ENCODE measurements at places on chromosomes 6 and 20.

GRCh38 chr6:54403096-54403495 lies 94.9 kb downstream of the TINAG start:
- no peak for DNase-seq

DNA sequence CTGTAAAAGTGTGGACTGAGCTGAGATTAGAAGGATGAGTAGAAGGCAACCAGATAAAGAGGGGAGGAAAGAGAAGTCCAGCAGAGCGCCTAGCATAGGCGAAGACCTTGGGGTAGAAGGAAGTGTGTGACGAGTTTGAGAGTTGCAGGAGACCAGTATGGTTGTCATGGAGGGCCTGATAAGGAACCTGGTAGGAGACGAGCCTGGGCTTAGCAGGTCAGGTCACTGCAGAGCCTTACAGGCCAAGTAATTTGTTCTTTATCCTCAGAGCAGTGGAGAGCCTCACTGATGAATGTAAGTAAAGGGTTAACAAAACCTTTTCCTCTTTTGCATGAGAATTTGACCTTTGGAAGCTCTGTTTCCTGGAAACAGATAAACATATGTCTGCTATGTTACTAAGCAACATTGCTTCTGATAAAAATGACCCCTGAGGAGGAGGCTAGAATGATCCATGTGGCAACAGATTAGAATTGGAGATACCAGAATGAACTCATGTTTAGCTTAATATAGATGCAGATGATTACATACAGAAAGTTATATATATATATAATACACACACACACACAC lies 2.9 kb upstream of the TMEM74B start:
- DNase-seq = peak; percentile 89

DNA sequence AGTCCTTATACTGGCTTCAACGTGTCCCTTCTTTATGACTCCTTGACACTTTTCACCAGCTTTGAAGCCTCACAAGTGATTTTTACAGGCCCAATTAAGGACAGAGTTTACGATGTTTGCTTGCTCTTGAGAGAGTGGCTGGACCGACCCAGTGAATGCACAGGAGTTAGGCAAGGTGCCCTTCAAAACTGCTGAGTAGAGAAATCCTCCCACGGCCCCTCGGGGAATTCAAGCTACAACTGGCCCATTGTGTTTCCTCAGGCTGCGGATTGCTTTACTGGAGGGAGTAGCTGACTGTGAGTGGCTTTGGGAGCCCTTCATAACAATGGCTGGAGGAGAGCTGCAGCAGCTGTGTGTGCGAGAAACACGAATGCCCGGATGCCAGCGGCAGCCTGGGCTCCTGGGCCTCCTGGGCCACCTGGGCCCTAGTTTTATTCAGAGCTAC lies 50.0 kb downstream of the SGK1 start:
- peak; percentile 67 for DNase-seq

- DNase-seq = no peak
These were observed 26.2 kb upstream of the RHAG start for GRCh38 chr6:49662892-49663261.

- DNase-seq = no peak
These were observed 15.4 kb downstream of the LINC00237 start for GRCh38 chr20:21090721-21091120.

DNA sequence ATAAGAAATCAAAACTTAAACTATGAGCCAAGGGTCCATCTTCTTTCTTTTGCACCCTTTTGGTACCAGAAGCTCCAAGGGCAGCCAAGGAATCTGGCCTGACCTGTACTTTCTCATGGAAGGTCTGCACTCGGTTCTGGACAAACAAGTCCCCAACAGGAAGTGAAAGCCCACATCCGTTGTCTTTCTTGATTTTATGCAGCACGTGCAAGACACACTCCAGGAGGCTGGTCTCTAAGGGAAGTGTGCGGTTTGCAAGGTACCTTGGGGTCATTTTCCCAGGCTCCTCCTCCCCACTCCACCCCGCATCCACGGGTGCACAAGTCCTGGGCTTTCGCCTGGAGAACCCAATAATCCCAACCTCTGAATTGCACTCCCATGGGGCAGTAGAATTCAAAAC lies 101.9 kb downstream of the NFATC2 start:
- DNase-seq = no peak

DNA sequence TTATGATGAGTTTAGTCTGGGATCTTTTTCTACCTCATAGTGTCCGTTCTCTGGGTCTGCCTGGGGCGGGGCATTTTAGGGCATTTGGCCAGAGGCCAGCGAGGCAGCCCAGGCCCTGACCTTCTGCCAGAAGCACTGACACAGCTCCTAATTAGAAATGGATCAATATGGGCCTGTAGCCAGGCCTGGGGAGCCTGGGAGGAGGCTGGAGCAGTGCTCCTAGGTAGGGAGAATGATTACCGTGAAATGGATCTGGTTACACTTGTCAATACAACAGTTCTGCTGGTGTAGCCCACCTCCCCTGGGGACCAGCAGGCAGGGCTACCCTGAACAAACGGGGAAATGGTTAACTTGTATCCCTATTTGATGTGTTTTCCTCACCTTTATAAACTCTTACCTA lies 23.0 kb downstream of the RALY start:
- DNase-seq = no peak

GRCh38 chr6:97322811-97323210 lies 39.8 kb upstream of the MMS22L start:
- no peak for DNase-seq

All from small intestine (tissue), 16 donors.